ENCODE measurements at places on chromosomes 4 and X.

DNA sequence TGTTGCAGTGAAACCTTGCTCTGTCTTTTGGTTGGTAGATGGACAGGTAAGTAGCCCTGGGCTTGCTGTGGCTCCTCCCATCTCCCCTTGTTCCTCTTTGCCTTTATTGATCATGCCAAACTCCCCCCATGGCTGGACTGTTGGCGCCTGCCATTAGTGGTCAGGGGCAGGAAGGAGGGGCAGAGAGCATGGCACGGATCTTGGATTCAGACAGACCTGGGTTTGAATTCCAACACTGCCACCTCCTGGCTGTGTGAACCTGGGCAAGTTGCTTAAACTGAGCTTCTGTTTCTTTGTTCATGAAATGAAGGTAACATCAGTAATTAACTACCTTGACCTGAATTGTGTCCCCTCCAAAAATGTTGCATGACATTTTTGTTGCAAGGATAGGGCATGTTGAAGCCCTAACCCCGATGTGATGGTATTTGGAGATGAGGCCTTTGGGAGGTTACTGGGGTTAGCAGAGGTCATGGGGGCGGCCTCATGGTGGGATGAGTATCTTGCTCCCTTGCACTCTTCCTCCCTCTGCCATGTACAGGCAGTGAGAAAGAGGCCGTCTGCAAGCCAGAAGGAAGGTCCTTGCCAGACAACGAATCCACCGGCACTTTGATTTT, 6.0 kb downstream of the SLC2A9 start:
- DNase-seq: no peak

DNA sequence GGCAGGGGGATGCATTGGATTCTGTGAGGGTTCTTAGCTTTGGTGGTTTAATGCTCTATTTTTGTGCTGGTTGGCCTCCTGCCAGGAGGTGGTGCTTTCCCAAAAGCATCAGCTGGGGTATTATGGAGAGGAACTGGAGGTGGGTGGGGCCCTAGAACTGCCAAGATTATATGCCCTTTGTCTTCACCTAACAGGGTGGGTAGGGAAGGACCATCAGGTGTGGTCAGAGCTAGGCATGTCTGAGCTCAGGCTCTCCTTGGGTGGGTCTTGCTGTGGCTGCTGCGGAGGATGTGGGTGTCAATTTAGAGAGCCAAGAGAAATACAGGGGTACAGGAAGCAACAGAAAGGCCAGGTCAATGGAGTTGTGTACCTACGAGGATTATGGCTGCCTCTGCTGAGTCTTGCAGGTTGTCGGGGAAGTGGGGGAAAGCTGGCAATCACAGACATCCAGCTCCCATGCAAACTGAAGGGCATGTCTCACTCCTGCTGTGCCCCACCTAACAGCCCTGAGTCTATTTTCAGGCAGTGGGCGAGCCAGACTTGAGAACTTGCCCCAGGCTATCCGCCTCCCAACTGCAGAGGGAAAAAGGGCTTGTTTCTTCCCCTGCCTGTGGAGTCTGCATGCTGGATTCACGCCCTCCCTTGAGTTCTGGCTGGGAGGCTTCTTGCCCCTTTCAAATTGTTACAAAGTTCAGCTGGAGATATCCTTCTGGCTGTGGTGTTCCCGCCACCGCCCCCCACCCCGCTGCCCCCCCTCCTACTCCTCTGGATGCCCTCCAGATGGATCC, 212.0 kb downstream of the COMMD8 start:
- no peak for DNase-seq

GRCh38 chr4:52376132-52376704, 282.9 kb downstream of the USP46 start:
- no peak for DNase-seq

GRCh38 chrX:42739741-42740140, 38.2 kb downstream of the PPP1R2C start:
- no peak for DNase-seq

DNA sequence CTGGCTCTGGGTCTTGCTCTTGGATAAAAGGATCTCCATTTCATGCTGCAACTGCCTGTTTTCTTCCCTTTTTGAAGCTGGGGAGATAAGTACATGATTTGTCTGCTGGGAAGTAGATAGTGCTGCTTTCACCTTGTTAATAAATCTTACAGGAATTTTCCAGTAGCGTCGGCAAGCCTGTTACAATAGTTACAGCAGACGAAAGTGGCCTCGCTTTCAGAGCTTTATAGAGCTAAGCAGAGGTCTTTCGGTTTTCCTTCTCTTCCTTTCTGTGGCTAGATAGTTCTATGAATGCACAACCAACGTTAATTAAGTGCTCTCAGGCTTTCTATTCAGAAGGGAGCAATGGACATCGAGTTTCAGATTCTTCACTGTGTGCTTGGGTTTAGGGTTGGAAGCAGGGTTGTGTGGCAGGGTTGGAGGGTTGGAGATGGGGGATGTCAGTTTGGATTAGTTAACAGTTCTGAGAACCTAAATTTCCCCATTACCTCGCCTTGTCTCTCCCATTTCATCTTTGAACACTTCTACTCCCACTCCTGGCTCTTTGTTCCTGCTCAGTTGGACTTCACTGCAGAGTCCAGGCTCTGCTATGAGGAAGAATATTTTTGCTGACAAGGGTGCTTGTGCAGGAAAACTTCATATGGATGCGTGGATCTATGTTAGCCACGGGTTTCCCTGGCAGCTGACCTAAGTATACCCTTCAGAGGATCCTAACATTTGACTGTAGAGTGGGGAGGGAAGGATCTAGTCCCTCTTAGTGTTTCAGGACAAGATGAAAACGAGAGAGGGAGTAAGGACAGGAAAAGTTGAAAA, 237.9 kb downstream of the ARHGAP10 start:
- no peak for DNase-seq

DNA sequence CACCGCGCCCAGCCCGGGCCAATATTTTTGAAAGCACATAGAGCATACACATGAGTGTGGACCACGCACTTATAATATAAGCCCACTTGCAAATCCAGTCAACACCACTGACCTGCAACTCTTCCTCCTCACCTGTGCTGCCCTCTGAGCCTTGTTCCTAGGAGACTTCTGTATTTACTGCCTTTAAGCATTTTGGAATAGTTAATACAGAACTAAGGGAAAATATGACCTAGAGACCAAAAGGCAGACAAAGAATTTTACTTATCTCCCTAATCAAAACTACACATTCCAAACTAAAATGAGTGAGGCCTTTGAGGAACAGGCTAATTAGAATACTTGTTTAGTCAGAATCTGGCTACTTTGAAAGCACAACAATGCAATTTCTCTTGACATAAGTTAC, 89.1 kb downstream of the RELL1 start:
- DNase-seq: no peak

- DNase-seq: no peak
Measured at GRCh38 chrX:15418707-15419181, 34.5 kb upstream of the VEGFD start.

DNA sequence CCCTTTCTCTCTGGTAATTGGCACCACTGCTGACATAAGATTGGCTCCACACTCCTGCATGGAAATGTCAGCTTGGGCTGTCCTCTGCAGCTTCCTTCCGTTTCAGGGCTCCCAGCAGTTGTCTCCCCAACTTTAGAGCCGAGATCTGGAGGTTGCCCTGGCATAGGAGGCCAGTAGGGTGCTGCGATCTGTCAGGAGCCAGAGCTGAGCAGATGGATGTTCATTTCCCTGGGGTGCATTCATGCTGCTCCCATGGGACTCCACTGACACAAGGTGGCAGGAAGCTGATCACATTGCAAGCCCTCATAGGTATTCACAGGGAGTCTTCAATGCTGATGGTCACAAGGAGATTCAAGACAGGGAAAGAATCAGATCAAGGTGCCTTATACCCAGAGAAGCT, 116.6 kb upstream of the RAI2 start:
- DNase-seq: no peak

- DNase-seq: no peak
Measured at GRCh38 chr4:138697851-138698250, 317.7 kb upstream of the NOCT start.

DNA sequence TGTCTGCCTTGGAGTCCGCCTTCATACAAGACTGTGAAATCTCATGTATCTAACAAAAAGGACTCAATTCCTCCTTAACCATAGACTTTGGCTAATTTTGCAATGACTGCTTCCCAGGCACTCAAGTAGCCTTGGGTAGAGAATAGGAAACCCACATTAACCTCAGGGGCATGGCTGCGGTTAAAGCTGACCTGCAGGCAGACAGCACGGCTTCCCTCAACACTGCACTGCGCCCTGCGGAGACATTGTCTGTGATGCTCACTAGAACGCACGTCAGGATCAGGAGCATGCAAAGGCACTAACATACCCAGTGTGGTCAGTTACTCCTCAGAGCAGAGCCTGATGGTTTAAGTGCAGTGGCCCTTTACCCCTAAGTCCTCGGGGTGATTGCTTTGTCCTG, 10.3 kb upstream of the GPR143 start:
- DNase-seq: no peak

- no peak for DNase-seq
Measured at GRCh38 chr4:81353861-81354260, 117.8 kb downstream of the RASGEF1B start.

GRCh38 chr4:90027565-90027964, 99.6 kb upstream of the CCSER1 start:
- DNase-seq: no peak

DNA sequence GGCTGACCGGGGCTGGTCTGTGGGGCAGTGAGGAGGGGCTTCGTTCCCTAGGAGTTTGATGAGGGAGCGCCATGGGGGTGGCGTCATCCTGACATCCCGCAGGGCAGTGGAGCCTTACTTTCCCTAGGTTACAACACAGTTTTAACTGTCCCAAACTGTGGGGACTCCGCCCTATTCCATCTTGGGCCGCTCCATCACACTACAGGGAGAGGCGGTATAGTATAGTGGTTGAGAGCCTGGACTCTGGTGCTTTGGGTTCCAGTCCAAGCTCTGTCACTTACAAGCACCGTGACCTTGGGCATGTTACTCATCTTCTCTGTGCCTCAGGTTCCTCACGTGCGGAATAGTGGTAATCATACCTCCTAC, 44.2 kb downstream of the ZNF185 start:
- DNase-seq: no peak

GRCh38 chr4:15504041-15504440, 34.4 kb downstream of the CC2D2A start:
- DNase-seq: no peak

DNA sequence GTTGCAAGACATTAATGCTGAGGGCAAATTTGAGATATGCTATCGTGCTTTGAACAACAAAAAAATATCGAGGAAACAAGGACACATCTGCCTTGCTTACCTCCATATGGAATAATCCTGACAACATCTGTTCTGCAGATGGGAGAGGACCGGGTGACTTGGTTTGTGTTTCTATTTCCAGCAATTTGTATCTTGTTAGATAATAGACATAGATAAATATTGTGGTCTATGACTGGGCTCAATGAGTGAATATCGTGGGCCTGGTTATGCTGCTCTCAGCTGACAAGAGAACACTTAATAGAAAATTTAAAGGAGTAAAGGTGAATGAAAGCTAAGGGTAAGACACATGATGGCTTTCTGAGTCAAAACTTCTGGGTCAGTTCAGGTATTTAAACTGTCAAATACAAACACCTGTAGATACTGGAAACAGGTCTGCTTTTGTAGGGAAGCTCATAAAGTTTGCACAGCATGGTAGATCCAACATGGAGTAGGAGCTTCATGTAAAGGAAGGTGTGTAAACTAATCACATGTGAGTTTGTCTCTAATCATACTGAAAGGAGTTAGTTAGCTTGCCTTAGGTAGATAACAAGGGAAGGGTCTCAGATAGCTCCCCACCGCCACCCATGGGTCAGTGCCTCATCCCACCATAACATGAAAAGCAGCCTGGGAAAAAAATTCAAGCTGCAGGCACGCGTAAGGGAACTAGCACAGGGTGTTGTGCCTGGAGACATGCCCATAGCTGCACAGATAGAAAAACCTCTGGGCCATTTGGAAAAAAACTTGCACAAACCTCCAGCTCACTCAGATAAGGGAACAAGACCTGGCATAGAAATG, 904.1 kb upstream of the EPHA5 start:
- DNase-seq: no peak

DNA sequence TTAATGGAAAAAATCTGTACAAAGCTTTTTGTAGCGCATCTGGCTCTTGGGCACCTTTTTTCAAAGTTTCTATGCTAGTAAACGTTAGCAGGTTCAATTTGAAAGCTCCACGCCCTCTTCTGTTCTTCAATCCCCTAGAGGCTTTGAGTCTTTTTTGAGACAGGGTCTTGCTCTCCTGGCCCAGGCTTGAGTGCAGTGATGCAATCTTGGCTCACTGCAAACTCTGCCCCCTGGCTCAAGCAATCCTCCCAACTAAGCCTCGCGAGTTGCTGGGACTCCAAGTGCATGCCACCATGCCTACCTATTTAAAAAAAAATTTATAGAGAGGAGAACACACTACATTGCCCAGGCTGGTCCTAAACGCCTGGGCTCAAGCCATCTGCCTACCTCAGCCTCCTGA, 9.2 kb downstream of the RXFP1 start:
- no peak for DNase-seq

DNA sequence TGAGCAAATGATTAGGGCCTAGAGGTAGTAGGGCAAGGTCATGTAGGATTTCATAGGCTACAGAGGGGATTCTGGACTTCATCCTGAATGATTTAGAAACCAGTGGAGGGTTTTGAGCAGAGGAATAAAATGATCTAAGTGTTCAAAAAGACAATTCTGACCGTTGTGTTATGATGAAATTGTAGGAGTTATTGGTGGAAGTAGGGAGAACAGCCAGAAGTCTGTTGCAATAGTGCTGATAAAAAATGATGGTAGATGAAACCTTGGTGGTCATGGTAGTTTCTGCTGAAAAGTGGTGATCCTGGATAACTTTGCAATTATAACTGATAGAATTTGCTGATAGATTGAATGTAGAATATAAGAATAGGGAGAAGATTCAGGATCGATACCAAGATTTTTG, 60.2 kb downstream of the MID1IP1 start:
- DNase-seq: no peak

DNA sequence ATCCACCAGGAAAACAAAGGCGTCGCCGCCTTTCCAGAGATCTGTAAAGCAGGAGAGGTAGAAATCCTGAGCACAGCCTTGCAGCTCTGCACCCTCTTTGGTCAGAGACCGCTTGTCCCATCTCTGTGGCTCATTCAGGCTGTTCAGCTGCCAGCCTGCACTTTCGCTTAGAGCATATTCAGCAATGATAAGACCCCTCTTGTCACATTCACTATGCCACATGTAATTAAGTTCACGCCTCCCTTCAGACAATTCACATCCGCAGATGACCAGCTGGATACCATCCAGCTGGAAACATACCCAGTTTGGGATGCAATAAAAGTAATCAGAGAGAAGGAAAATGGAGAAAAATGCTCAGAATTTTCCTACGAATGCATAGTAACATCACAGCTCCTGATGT, 335.4 kb downstream of the UNC5C start:
- no peak for DNase-seq

DNA sequence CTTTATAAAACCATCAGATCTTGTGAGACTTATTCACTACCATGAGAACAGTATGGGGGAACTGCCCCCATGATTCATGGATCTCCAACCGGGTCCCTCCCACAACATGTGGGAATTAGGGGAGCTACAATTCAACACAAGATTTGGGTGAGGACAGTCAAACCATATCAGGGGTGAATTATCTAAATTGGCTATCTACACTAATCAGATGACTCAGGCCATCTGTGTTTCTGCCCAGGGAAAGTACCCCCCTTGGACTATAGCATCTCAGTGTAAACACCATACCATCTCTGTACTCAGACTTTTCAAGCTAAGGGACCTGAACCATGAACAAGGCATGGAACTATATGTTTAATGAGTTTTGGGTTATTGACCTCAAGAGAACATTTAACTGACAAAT, 76.8 kb downstream of the LNX1 start:
- no peak for DNase-seq
